ENCODE measurements at places on chromosomes 2 and 18. TPM values are rescaled to one million over a fixed set of nuclear protein-coding genes. Genes with fewer than 3 reads are reported as not detected.

Gene THAP4
- 94.8 TPM for total RNA-seq

Gene DPY30
- 109 TPM for total RNA-seq

Gene RABL2A
- 27.7 TPM for total RNA-seq

Gene ELP2
- 54.2 TPM for total RNA-seq

Gene UGT1A4
- total RNA-seq: 73.6 TPM

Gene AGXT
- not detected for total RNA-seq

Gene SLC23A3
- total RNA-seq: 7.1 TPM

Gene ZNG1B
- total RNA-seq: 37.5 TPM

Gene DES
- 0.60 TPM for total RNA-seq

Gene ARHGEF33
- 1.4 TPM for total RNA-seq

Gene ALPP
- 47.5 TPM for total RNA-seq

Gene PSD4
- 29.6 TPM for total RNA-seq

Gene DLX1
- not detected for total RNA-seq

Gene CREG2
- total RNA-seq: 9.0 TPM

Gene SERPINB10
- not detected for total RNA-seq

Gene DYNAP
- not detected for total RNA-seq

Gene CYP27C1
- 0.94 TPM for total RNA-seq

Gene ITGB6
- total RNA-seq: 24.3 TPM

Gene FARSB
- 50.2 TPM for total RNA-seq

Gene XDH
- 5.7 TPM for total RNA-seq

Gene DCC
- not detected for total RNA-seq

Gene SNTG2
- not detected for total RNA-seq

Gene ACADL
- total RNA-seq: 0.24 TPM

Gene CNTNAP5
- not detected for total RNA-seq

Gene ZNF385B
- total RNA-seq: 2.8 TPM

Gene CLHC1
- 27.1 TPM for total RNA-seq

Gene ZNF638
- 109 TPM for total RNA-seq

Gene GREB1
- total RNA-seq: 0.20 TPM

Gene MYO3B
- total RNA-seq: 6.7 TPM

Gene RAB3GAP1
- 29.5 TPM for total RNA-seq

Gene APLF
- total RNA-seq: 4.5 TPM

Gene LYG1
- total RNA-seq: 0.78 TPM

Gene LCT
- not detected for total RNA-seq

Gene CNGA3
- total RNA-seq: not detected

Gene MEIS1
- 9.1 TPM for total RNA-seq

Gene CNDP1
- total RNA-seq: not detected

Gene AKAIN1
- not detected for total RNA-seq

Gene CXCR4
- 0.70 TPM for total RNA-seq

Gene FKBP1B
- 4.6 TPM for total RNA-seq

Gene MAL
- total RNA-seq: 171 TPM

Gene B3GNT7
- total RNA-seq: 14.0 TPM

Gene KCNG2
- total RNA-seq: not detected

Gene MDH1B
- total RNA-seq: 4.1 TPM

All from PC-9 (cell line).